Neural progenitor cell (in vitro differentiated cells): ENCODE measurements at places on chromosomes 7 and 10. TPM values are rescaled to one million over a fixed set of nuclear protein-coding genes. Genes with fewer than 3 reads are reported as not detected.

Gene PRPS1L1
- not detected in 2 replicates for total RNA-seq

- no peak overlapping the region for H3K4me3 ChIP-seq
- peaks cover 23% of the 10 kb centered on the region for H3K4me1 ChIP-seq
- no peak for DNase-seq
- H3K36me3 ChIP-seq, result no peaks in the 10 kb centered on the region
Observed at GRCh38 chr10:124602646-124603365, 141.2 kb downstream of the LHPP start.

DNA sequence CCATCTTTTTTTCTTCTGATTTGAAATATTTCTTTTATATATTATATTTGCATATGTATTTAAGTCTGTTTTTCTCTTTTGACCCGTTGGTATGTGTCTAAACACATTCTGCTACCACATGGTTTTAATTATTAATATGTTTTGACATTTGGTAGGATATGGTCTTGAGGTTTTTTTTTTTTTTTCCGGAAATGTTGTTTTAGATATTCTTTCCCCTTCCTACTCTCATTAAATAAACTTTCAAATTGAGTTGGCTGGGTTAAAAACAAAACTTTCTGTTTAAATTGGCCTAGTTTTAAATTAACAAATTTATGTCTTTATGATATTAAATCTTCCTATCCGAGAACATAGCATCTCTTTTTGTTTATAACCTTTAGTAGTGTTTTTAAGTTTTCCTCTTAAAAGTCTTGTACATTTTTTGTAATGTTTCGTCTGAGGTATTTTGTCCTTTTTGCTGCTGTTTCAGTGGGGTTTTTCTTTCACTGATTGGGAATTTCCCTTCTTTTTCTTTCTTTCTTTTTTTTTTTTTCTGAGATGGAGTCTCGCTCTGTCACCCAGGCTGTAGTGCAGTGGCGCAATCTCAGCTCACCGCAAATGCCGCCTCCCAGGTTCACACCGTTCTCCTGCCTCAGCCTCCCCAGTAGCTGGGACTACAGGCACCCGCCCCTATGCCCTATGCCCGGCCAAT, 25.4 kb downstream of the STAM start:
- H3K36me3 ChIP-seq, result no peaks in the 10 kb centered on the region
- no peak overlapping the region for H3K27ac ChIP-seq
- no peak overlapping the region for H3K4me3 ChIP-seq
- no peaks in the 10 kb centered on the region for H3K27me3 ChIP-seq

DNA sequence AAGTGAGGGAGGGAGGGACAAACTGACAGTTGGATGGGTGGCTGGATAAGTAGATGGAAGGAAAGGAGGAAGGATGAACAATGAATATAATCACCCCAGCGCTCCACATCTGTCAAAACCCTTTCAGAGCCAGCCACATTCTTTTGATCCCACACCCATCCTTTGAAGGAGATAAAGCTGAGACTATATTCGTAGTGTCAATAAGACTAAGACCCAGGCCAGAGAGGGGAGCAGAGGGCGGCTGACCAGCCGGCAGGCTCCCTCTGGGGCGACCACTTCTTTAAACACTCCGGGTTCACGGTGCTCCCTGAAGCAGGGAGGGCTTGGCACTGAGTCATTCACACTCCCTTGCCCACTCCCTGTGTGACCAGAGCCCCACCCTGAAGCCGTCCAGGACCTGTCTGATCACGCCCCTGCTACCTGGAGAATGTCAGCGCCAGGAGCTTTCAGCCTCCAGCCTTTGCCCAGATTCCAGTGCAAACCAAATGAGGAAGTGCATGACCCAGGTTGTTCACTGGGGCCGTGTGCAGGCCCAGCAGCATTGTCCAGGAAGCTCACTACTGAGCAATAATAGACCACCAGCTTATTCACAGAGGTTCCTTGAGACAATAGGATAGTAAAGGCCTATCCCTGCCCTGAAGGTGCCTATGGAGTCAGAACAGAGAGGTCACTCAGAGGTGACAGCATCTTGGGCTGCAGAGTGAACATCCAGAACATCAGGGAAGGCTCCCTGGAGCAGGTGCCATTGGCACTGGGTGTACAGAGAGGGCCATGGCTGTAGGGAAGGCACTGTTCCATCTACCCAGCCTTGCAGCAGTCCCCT, 34.4 kb downstream of the UNC5B start:
- no peak for DNase-seq
- H3K4me1 ChIP-seq, result peaks cover 29% of the 10 kb centered on the region

- no peaks in the 10 kb centered on the region for H3K27me3 ChIP-seq
- H3K4me1 ChIP-seq, result peaks cover 9% of the 10 kb centered on the region
- no peak for DNase-seq
- no peak overlapping the region for H3K27ac ChIP-seq
- no peak overlapping the region for H3K4me3 ChIP-seq
Observed at GRCh38 chr7:150321788-150322113, 1.4 kb upstream of the LRRC61 start.

- no peak overlapping the region for H3K4me3 ChIP-seq
- H3K36me3 ChIP-seq, result no peaks in the 10 kb centered on the region
- no peaks in the 10 kb centered on the region for H3K27me3 ChIP-seq
- H3K4me1 ChIP-seq, result no peaks in the 10 kb centered on the region
- no peak for DNase-seq
Observed at GRCh38 chr7:29320577-29320976, 126.0 kb downstream of the CHN2 start.

GRCh38 chr7:106979551-106980357, 64.8 kb upstream of the PRKAR2B start:
- no peak overlapping the region for H3K4me3 ChIP-seq
- H3K27me3 ChIP-seq, result no peaks in the 10 kb centered on the region
- no peak overlapping the region for H3K27ac ChIP-seq

- H3K4me1 ChIP-seq, result no peaks in the 10 kb centered on the region
- peaks cover 11% of the 10 kb centered on the region for H3K36me3 ChIP-seq
- H3K27me3 ChIP-seq, result no peaks in the 10 kb centered on the region
- DNase-seq, result no peak
- H3K27ac ChIP-seq, result no peak overlapping the region
Observed at GRCh38 chr7:139183878-139184338, 47.1 kb upstream of the UBN2 start.

Gene SPDYE3
- not detected in 2 replicates for total RNA-seq

DNA sequence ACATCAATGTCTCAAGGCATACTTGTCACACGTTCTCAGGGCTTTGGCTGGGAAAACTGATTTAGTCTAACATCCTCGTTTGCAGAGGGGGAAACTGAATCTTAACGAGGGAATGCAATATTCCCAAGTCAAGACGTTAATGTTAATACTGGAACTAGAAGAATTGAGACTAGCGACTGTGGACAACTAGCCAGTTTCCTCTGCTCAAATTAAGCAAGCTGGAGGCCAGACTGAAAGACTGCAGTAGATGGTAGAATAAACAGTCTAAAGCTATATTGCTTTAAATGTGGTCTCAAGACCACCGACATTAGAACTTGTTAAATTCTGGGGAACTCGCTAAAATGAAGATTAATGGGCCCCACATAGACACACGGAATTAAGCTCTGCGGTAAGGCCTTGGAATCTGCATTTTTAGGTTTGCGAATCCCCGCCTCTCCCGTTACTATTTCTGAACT, 639 bp upstream of the TFAM start:
- H3K27ac ChIP-seq, result peak overlapping the region; percentile 38
- peaks cover 8% of the 10 kb centered on the region for H3K4me1 ChIP-seq
- peak; percentile 1 for DNase-seq
- H3K27me3 ChIP-seq, result peaks cover 3% of the 10 kb centered on the region
- H3K36me3 ChIP-seq, result peaks cover 16% of the 10 kb centered on the region

DNA sequence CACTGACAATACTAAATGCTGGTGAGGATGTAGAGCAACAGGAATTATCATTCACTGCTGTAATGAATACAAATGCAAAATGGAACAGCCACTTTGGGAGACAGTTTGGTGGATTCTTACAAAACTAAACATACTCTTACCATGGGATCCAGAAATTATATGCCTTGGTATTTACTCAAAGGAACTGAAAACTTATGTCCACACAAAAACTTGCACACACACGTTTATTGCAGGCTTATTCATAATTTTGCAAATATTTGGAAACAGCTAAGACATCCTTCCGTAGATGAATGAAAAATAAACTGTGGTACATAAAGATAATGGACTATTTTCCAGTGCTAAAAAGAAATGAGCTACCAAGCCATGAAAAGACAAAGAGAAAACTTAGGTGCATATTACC, 69.6 kb downstream of the SEM1 start:
- H3K27ac ChIP-seq, result no peak overlapping the region
- no peaks in the 10 kb centered on the region for H3K27me3 ChIP-seq
- H3K4me1 ChIP-seq, result no peaks in the 10 kb centered on the region
- no peak overlapping the region for H3K4me3 ChIP-seq
- DNase-seq, result no peak

Gene ZNF804B
- not detected in 2 replicates for total RNA-seq

- H3K27me3 ChIP-seq, result no peaks in the 10 kb centered on the region
- DNase-seq, result peak; percentile 66
- no peak overlapping the region for H3K4me3 ChIP-seq
- no peaks in the 10 kb centered on the region for H3K4me1 ChIP-seq
- no peak overlapping the region for H3K27ac ChIP-seq
Observed at GRCh38 chr10:60099998-60100747, 193.8 kb upstream of the CCDC6 start.

- H3K27me3 ChIP-seq, result no peaks in the 10 kb centered on the region
- no peaks in the 10 kb centered on the region for H3K36me3 ChIP-seq
- peaks cover 3% of the 10 kb centered on the region for H3K4me1 ChIP-seq
- no peak overlapping the region for H3K4me3 ChIP-seq
- DNase-seq, result peak; percentile 94
Observed at GRCh38 chr10:511101-511848, 178.2 kb downstream of the DIP2C start.

GRCh38 chr7:31432836-31433340, 81.0 kb upstream of the ITPRID1 start:
- H3K27ac ChIP-seq, result no peak overlapping the region
- H3K27me3 ChIP-seq, result no peaks in the 10 kb centered on the region
- no peak for DNase-seq
- no peak overlapping the region for H3K4me3 ChIP-seq
- peaks cover 4% of the 10 kb centered on the region for H3K4me1 ChIP-seq

- H3K4me1 ChIP-seq, result peaks cover 42% of the 10 kb centered on the region
- peak; percentile 42 for DNase-seq
- H3K27me3 ChIP-seq, result no peaks in the 10 kb centered on the region
Observed at GRCh38 chr10:24251547-24251946, 42.6 kb downstream of the KIAA1217 start.

Gene HOXA6
- total RNA-seq, result not detected in 2 replicates

DNA sequence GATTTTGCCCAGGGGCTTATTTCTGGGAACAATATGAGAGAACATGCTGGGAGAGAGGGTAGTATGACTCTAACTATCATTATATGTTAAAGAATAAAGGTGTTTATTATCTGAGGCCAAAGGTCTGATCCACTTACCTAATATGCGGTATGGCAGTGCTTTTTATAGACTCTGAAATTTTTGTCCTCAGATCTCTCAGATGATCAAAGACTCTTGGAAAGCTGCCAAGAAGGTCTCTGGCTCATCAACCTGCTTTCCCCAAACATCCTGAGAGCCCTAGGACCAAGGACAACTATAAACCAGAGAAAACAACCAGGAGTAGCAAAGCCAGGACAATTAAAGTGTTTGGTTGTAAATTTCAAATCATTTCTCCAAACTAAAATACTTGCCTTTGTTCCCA, 255.7 kb upstream of the LRRN3 start:
- no peaks in the 10 kb centered on the region for H3K36me3 ChIP-seq
- H3K27me3 ChIP-seq, result no peaks in the 10 kb centered on the region
- no peak for DNase-seq
- peaks cover 6% of the 10 kb centered on the region for H3K4me1 ChIP-seq
- H3K27ac ChIP-seq, result no peak overlapping the region
- H3K4me3 ChIP-seq, result no peak overlapping the region

Gene NKX2-3
- total RNA-seq, result not detected in 2 replicates

DNA sequence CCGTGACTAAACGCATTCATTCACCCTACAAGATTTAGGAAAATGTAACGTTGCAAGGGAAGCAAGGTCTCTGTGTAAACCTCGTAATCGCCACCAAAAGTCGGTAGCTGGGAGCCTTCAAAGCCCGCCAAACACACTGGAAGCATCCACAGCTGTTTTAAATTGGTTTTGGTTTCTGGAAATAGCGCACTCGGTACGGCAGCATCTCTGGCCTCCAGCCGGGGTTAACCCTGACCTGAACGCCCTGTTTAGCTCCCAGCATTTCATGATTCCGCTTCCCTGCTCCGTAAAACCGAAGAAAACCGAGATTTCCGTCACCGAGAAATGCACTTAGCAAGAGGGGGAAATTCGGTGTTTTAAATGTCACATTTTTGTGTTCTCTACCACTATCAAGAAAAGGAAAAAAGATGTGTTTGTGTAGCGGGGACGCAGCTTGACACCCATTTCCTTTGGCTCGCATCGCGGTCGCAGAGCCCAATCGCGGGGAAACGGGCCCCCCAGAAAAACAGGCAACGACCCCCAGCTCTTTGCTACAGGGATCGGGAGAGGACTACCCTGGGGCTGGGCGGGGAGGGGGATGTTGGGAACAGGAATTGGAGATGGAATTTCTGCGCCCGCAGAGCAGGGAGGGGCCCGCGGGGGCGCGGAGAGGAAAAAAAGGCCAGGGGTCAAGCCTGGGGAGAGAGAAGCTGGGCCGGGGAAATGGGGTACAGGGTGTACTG, 646 bp downstream of the SGCE start:
- no peaks in the 10 kb centered on the region for H3K27me3 ChIP-seq
- no peak overlapping the region for H3K27ac ChIP-seq
- H3K36me3 ChIP-seq, result no peaks in the 10 kb centered on the region
- peak overlapping the region; percentile 80 for H3K4me3 ChIP-seq

GRCh38 chr10:112471878-112472487, 25.0 kb downstream of the VTI1A start:
- peak; percentile 49 for DNase-seq
- H3K4me1 ChIP-seq, result no peaks in the 10 kb centered on the region
- no peak overlapping the region for H3K27ac ChIP-seq
- H3K4me3 ChIP-seq, result no peak overlapping the region
- no peaks in the 10 kb centered on the region for H3K27me3 ChIP-seq

GRCh38 chr7:79461660-79462059, 8.2 kb upstream of the MAGI2 start:
- no peaks in the 10 kb centered on the region for H3K4me1 ChIP-seq
- DNase-seq, result no peak
- no peaks in the 10 kb centered on the region for H3K36me3 ChIP-seq
- H3K4me3 ChIP-seq, result no peak overlapping the region

DNA sequence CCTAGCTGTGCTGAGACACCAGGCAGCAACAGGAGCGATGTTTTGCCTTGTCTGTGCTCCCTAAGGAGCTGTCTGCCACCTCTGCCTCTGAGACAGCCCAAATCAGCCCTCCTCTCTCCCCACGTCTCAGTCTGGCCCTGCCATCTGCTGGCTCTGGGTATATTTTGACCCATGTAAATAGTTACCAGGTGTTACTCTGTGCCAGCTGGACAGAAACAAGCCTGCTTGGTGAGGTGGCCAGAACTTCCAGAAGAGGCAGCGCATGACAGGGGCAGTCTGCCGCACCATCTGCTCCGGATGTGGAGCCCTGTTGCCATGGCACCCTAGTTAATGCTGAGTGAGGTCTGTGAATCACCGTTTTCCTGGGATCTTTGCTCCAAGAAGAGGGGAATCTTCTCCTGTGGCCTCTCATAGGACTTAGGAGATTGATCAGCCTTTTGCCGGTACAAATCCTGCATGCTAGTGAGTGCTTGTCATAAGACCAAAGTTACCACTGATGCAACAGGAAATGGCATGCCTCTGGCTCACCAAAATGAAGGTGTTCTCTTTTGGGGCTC, 31.8 kb downstream of the GSTO2 start:
- H3K4me1 ChIP-seq, result no peaks in the 10 kb centered on the region
- no peaks in the 10 kb centered on the region for H3K27me3 ChIP-seq
- no peak overlapping the region for H3K4me3 ChIP-seq
- DNase-seq, result no peak
